ENCODE measurements at places on chromosomes 7 and 10.

GRCh38 chr10:101373063-101373462 lies 19.1 kb downstream of the BTRC start:
- no peak for DNase-seq

GRCh38 chr10:130542761-130543160 lies 406.6 kb downstream of the GLRX3 start:
- no peak for DNase-seq

DNA sequence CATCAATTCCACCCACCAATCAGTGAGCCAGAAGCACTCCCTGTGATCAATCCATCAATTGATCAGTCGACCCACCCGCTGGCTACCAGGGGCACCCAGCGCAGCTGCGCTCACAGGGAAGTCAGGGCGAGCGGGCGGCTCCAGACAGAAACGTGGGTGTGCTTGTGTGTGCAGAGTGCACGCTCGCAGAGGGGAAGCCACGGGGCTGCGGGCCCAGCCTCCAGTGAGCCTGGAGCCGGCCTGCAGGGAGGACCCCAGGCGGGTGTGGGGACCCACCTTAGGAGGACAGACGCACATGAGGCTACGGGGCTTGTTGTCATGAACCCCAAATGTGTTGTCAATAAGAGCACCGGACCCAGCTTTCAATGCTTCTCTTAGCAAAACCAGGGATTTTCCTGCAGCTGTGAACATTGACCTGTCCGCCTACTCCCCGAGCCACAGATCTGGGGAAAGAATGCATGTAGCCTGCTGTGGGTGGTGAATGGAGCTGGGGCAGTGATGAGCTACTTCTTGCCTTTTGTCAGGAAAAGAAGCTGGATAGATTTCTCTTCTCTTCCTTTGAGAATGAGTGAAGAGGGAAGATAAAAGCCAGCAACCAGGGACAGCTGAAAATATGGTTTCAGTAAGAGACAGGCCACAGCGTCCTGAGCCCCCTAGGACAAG lies 497.8 kb downstream of the DNAJB6 start:
- DNase-seq: no peak

- peak; percentile 22 for DNase-seq
These were observed 2.6 kb downstream of the PRLHR start for GRCh38 chr10:118592675-118593330.

- no peak for DNase-seq
These were observed 448.1 kb downstream of the SORCS1 start for GRCh38 chr10:106716381-106716780.

GRCh38 chr7:121083138-121083789 lies 94.8 kb downstream of the CPED1 start:
- no peak for DNase-seq

DNA sequence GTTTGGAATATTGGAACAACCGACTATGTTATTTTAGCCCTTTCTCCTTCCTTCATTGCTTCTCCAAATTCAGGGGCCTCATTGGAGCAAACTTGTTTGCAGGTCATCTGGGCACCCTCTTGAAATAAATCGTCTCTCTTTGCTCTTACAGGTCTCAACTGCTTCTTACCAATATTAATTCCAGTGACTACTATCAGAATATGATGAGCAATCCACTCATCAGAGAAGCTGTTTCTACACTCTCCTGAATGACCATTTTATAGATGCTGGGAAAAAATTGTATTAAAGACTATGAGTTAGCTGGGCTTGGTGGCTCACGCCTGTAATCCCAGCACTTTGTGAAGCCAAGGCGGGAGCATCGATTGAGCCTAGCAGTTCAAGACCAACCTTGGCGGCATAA lies 12.5 kb upstream of the HNRNPF start:
- DNase-seq: no peak

DNA sequence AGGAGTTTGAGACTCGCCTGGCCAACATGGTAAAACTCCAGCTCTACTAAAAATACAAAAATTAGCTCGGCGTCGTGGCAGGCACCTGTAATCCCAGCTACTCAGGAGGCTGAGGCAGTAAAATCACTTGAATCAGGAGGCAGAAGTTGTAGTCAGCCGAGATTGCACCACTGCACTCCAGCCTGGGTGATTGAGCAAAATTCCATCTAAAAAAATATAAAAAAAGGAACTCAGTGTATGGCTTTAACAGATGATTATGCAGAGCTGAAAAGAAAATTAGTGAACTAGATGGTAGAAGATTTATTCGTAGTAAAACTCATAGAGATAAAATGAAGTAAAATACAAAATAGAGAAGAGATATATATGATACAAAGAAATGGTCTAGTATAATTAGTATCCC lies 12.6 kb upstream of the CNOT4 start:
- no peak for DNase-seq

DNA sequence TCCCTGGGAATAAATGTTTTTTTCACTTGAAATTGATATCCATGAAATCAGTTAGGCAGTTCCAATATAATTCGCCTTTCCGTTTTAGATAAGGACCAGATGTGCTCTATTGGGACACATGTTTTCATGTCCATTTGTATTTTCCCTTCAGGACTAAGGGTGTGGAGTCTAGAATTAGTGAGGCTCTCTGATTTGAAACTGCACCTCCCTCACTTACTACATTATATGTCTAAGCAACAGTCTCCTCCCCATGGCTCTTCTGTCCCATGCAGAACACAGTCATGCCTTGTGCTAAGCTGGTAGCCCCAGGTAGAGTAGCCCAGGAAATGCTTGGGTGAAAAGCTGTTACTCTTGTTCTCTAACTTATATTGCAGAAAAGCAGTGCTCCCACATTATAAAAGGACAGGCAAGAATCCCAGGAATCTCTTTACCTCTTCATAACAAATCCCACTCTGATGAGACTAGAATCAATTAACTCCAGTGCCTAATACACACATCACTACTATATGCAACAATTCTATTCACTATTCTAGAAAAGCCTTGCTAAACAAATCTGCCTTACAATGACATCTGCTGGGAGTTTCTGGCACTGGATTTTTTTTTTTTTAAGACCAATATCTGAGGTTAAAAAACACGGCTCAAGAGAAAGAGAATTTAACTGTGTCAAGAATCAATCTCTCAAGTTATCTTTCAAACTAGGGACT lies 293.9 kb downstream of the SNX13 start:
- no peak for DNase-seq

DNA sequence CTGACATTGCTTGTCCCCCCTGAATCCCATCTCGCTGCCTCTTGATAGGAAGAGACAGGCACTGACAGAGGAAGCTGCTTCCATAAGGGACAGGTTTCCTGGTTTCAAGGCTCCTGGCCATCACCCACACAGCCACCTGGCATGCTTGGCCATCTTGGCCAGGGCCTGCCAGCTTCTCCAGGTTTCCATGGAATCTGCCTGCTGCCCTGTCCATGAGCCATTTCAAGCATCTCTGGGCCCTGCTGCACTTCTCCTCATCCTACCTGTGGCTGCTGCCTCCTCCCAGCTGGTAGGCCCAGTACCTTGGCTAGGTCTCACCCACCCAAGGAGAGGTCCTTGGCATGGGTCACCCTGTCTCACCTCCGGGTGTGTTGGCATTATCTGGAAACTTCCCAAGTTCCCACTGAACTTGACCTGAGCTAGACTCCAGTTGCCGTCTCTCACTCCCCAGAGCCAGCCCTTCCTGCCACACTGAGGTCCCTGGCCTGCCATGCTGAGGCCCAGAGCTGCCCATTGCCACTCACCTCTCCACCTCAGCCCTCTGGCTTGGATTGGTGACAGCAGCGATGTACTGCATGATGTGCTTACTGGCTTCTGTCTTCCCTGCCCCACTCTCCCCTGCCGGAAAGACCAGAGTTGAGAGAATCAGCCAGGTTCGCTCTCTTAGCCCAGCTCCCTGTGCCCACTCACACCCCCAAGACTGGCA lies 2.6 kb downstream of the MYO1G start:
- no peak for DNase-seq

DNA sequence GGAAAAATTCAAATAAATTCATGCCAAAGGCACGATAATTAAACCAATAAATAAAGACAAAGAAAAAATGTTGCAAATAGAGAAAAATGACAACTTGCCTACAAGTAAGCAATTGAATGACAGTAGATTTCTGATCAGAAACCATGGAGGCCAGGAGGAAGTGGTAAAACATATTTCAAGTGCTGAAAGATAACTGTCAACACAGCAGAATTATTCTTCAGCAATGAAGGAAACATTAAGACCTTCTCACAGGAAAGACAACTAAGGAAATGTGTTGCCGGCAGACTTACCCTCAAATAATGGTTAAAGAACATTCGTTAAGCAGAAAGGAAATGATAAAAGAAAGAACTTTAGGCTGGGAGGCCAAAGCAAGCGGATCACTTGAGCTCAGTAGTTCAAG lies 30.4 kb downstream of the RUNDC3B start:
- no peak for DNase-seq

DNA sequence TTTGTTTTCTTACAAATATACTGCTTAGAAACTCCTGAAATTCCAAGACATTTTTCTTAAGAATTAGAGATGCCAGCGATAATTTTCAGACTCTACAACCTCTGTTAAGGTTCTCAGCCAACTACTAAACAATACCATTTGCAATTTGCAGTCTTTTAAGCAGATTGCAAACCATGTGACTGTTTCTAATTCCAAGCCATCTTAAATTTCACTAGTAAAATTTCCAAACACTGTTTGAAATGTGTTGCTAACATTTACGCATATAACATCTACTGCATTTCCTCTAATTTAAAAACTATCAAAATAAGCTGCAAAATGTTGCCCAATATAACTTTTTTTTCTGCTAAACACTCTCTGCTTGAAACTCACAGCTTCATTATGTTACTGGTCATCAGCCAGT lies 56.0 kb upstream of the MACROH2A2 start:
- DNase-seq: no peak

- DNase-seq: no peak
These were observed 9.4 kb downstream of the NUDT5 start for GRCh38 chr10:12186323-12186722.

DNA sequence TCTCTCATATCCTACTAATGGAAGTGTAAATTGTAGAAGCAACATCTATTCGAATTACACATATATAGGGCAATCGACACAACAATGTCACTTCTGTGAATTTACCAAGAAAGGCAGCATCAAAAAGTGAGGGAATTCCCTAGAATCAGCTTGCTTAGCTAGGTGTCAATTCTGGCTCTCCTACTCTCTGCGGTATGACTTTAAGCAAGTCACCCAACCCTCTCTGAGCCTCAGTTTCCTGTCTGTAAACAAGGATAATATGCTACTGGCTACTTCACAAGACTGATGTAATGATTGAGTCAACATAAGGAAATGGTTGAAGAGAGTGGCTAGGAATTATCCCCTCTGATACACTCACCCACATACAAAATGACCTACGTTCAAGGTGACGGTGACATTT lies 19.4 kb downstream of the CCDC6 start:
- DNase-seq: no peak

- DNase-seq: no peak
These were observed 48.3 kb downstream of the PNLIPRP2 start for GRCh38 chr10:116669080-116669479.

DNA sequence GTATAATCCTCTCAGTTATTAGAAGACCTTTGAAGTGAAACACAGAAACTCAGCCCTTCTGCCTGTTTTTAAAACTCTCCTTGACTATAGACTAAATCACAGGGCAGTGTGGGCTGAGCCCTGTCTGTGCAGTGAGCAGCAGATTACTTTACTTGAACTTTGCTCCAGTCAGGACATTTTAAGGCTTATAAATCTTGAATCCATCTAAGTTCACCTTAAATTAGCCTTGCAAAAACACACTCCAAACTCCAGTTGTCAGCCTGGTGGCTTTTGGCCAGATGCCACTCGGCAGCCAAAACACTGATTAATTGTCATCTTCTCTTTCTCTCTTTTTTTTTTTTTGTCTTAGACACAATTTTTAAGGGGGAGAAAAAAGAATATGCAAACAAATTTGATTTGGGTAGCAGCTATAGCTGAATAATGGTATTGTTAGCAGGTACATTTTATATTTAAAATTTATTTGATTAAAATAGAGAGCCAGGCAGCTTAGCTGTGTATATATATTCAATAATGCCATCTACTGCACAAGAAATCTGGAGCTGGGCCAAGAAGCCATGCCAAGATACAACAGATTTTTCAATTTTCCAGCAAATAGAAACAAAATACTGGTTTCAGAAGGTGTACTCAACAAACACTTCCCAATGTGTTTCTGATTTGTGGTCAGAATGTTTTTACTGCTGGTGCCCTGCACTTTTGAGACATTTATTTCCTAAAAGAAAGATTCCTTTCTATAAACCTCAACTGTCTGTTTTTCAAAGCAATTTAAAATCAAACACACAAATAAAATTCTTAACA lies 247.7 kb downstream of the TFEC start:
- DNase-seq: peak; percentile 85

DNA sequence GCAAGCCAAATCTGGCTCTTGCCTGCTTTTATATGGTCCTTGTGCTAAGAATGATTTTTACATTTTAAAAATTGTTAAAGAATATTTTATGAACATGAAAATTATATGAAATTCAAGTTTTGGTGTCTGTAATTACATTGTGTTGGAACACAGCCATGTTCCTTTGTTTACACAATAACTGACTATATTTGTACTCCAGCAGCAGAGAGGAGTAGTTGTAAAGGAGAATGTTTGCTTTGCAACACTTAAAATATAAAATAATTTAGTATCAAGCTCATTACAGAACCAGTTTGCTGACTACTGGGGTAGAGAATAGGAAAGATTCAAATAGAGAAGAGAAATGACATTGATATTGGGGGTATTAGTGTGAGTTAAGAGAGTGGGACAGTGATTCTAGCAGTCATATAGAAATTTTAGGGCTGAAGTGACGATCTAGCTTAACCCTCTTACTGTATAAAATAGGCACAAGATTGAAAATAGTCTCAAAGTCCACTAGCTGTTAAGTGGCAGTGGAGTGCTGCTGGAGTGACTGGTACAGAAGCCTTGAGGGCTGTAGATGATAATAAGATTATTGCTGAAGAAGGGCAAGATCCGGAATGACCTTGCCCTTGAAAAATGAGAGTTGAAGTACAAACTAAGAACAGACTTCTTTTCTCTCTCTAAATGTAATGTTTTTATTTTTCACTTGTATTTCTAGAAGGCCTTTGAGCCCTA lies 28.2 kb downstream of the SGPL1 start:
- no peak for DNase-seq

GRCh38 chr7:40873248-40873647 lies 738.4 kb downstream of the SUGCT start:
- DNase-seq: no peak

DNA sequence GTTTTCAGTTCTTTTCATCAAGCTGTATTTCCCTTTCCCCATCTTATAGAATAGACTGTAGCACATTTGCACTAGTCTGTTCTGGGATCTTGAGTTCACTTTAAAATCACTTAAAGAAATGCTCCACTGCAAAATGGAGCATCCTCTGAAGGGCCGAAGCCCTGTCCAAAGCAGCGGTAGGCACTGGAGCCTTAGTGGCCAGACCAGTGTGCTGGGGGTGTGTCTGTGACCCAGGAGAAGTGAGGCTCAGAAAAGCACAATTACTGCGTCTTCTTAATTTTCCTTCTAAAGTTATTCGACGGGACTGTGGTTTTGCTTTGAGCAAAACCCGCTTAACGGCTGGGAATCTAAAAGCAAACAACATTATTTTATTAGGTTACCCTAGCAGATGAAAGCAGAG lies 205.7 kb downstream of the SLC25A13 start:
- no peak for DNase-seq
